ENCODE measurements at places on chromosomes 1 and 21.

DNA sequence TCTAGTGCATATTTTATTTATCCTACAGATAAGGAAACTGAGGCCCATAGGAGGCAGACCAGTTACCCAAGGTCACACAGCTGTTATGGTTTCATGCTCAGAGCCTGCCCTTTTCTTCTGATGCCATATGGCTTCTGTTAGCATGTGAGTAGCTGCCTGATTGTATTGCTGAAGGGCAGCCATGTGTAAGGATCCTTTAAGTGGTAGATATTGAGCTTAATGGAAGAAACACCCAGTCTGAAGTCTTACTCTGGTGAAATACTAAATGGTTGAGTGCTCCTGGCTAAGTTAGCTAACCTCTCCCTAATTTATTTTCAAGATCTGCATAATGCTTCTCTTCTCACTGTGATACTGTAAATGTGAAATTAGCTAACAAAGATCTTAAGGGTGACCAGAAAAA, 30.9 kb downstream of the ADAMTS5 start:
- peak; percentile 77 for DNase-seq

- DNase-seq = no peak
These were observed 20.1 kb upstream of the NCMAP start for GRCh38 chr1:24535778-24536177.

DNA sequence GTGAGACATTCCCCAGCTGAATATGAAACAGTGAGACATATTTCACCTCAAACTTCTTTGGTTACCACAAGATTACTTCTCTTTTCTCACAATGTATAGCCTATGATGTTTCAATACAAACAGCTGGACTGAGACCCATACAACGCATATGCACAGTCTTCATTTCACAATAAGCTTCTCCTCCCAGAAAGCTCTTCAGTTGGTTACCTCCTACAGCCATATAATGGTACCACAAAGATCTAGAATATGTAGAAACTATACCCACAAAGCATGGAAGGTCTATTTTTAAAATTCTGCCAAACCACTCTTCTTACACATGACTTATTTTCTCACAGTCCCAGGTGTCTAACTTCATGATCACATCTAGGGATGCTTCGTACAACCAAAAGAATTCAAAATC, 70.8 kb downstream of the JAK1 start:
- no peak for DNase-seq

- no peak for DNase-seq
These were observed 338.1 kb downstream of the PAPPA2 start for GRCh38 chr1:176800978-176801513.

- DNase-seq = no peak
These were observed 3.4 kb downstream of the NEK7 start for GRCh38 chr1:198160222-198160621.

DNA sequence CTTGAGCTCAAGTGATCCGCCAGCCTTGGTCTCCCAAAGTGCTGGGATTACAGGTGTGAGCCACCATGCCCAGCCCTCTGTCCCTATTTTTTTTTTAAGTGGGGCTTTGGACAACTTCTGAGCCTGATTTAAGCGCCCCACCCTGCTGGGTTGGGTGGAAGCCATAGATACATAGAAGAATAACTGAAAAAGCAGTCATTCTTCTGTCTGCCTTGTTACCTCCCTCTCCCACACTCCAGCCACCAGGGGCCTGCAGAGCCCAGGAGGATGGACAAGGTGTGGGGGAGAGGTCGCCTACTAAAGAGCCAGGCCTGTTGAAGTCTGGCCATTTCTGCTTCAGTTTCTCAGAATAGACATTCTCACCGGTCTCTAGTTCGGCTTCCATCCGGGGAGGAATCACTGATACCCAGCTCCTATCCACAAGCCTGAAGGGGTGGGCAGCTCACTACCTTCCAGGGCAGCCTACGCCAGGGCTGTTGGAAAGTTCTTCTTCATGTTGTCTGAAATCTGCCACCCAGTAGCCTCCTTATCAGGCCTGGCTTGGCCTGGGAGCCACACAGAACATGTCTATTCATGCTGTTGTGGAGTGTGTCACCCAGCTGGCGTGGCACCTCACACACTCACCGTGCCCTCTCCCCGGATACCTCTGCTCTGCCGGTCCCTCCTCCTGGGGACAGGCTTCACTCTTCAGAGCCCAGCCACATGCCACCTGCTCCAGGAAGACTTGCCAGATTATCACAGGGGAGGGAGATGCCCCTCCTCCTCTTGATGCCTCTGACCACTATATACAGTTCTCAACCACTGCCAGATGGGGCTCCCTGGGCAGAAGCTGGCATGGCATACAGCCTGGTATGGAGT, 27.7 kb downstream of the KNCN start:
- peak; percentile 80 for DNase-seq

DNA sequence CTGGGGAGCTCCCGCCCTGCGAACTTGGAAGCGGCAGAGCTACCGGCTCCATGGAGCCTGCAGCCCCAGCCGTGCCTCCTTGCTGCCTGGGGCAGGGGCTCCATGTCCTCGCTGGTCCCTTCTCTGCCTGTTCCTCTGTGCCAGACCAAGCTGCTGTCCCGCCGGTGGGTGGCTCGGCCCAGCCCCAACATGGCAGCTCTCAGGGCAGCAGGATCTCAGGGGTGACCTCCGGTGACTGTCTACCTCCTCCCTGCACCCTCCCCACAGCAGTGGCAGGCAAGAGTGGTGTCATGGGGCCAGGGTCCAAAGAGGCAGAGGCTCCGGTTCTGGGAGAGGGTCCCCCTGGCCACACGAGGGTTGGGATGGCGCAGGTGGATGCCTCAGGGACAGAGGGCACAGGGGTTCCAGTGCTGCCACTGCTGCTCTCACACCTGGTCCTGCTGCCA, 45.8 kb downstream of the ATP6V1G3 start:
- no peak for DNase-seq

GRCh38 chr21:37704751-37705150, 211.5 kb downstream of the KCNJ6 start:
- peak; percentile 87 for DNase-seq

DNA sequence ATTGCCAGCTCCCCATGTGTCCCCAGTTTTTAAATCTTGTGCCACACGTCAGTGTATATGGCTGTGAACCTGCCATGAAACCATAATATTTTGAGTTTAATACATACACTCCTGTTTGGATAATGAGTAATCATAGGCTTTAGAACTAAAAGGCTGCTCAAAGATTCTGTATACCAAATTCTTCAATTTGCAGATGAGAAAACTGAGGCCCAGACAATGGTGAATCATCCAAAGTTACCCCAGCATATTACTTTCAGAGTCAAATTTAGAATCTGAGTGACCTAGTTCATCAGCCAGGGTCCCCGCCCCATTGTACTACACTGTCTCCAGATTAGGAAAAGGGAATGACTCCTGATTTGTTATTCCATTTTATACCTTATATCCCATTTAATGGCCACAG, 224.6 kb downstream of the FGGY start:
- DNase-seq = no peak

GRCh38 chr1:9004031-9004699, 22.1 kb downstream of the SLC2A7 start:
- no peak for DNase-seq

DNA sequence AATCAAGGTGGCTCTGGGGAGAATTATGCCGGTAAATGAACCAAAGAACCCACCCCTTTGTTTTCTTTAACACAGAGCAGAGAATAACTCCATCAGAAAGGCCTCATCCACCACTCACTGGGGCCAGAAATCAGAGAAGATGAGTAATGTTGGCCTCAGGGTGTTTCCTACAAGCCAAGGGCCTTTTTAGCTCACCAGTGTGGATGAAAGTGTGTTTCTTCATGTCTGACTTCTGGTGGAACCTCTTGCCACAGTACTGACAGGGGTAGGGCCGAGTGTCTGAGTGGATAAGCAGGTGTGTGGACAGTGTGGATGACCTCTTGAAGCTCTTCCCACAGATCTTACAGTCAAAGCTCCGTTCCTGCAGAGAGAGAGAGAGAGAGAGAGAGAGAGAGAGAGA, 8.3 kb downstream of the GFI1 start:
- no peak for DNase-seq

DNA sequence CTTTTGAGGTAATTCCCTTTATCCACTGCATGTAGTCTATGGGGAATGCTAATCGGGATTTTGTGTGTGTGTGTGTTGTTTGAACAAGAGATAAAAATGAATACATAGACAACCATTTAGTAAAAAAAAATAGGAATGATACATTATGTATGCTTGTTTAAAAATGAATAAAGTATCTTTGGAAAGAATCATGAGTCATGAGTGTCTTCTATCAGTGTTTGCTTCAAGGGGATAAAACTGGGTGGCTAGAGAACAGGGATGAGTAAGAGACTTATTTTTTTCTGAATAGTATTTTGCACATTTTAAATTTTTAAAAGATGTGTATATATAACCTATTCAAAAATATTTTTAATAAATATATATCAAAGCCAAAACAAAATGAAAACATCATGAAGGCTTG, 839.4 kb upstream of the ADGRL4 start:
- no peak for DNase-seq

DNA sequence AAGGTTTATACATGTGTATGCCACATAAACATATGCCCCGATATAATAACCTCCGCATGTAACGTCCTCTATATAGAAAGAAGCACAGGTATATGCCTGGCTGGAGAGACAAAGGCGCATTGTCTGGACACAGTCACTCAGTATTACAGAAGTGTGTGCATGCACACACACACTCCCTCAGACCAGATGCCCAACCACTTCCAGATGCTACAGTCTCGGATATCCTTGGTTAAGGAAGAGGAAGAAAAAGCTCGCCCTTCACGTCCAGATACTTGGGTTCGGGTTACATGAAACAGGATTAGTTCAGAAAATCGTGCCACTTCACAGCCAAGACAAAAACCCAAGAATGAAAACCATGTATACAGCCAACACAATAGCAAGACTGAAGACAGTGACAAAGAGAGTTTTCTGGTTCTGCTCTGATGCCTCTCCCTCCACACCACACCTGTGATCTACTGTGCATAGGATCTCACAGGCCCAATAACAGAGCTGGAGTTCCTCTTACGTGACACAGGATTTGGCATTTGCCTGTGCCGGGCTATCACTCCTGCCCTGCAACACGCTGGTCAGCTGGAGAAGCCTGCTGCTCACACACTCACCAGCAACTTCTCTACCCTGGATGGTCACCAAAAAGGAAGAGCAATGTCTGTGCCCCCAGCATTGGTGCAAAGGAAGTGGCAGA, 75.0 kb downstream of the SSBP3 start:
- DNase-seq = no peak

GRCh38 chr1:174044418-174045222, 22.5 kb upstream of the RC3H1 start:
- no peak for DNase-seq

GRCh38 chr1:236686815-236687160, 489 bp downstream of the ACTN2 start:
- DNase-seq = no peak

DNA sequence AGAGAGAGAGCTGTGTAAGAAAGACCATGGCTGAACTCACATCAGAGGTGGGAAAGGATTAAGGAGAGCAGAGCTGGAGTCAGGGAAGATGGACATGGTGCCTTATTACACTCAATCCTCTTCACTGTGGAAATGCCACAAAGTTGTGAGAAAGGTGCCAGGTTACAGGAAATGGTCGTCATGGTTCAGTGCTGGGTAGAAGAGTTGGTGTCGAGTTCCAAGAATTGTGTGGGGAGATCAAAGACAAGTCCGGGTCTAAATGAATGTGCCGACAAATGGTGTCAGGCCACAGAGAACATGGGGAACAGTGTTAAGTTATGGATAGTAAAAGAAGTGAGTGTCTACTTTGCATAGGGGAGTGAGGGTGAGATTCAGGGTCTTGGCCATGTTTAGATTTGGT, 40.9 kb downstream of the LAMC2 start:
- DNase-seq = no peak

DNA sequence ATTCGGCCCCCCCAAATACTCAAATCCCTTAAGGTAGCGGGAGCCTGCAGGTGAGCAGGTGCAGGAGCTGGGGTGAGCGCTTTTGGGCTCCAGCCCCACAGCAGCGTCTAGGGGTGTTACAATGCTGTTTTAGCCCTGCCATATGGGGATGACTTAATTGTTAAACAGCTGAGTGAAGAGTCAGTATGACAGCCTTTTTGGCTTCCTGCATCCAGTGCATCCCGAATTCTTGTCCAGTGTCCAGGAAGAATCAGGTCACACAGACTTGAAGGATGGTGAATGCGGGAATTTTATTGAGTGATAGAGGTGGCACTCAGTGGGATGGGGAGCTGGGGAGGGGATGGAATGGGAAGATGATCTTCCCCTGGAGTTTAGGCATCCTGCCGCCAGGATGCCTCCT, 30.4 kb upstream of the HHAT start:
- no peak for DNase-seq

DNA sequence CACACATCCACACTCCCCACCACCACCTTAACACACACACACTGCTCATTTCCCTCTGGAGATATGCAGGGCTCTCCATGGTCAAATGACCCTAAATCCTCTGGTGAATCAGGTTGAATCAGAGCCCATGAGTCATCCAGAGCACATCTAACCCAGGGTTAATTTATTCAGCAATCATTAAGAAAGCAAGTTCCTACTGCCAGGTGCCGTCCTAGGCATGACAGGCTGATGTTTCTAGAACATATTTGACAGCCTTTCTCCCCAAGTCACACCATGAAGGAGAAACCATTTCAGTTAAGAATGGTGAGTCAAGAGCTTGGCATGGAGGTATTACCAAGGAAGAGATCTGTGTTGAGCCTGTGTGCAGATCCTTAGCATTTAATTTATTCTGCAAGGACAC, 194.3 kb upstream of the CAMK1G start:
- no peak for DNase-seq

DNA sequence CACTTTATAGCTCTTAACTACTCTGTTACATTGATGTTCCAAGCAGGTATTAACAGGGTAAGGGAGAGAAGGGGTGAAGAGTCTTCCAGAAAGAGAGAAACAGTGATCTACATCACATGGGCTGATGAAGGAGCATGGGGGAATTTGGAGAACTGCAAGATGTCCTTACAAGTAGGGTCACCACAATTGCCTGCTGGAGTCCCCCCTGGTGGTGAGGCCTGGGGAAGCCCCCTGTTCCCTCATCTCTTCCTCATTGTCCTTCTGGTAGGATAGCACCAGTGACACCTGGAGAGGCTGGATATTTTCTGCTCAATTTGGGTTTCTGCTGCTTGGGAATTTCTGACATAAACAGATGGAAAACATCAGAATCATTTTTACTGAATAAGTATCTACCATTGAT, 126.6 kb downstream of the RUNX1 start:
- no peak for DNase-seq

DNA sequence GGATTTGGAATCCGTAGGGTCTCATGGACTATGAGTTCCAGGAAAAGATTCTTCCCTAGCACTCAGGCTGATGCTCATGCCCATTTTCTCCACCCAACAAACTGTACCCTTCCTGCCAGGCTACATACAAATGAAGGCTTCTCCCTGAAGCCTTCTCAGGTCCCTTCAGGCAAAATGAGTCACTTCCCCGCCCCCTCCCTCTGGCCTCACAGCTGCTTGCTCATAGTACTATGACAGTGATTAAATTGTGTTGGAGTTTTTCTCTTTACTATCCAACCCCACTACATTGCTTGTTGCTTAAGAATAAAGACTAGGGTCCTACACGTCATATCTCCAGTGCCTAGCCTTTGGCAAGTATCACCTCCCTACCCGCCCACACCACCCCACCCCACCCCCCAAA, 207.6 kb upstream of the NFIA start:
- DNase-seq = no peak

Data from NCI-H446 treated with DMSO at 0.1 percent for 48 hours (cell line).